GM06990 (cell line): ENCODE measurements at places on chromosomes 6 and 20.

DNA sequence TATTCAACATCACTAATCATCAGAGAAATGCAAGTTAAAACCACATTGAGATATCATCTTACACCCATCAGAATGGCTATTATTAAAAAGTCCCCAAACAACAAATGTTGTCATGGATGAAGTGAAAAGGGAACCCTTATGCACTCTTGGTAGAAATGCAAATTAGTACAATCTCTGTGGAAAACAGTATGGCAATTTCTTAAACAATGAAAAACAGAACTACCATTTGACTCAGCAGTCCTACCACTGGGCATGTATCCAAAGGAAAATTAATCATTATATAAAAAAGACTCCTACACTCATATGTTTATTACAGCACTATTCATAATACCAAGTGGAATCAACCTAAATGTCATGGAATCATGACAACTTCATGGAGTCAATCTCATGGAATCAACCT, 611.3 kb upstream of the GJE1 start:
- no peak for DNase-seq

GRCh38 chr6:124536157-124536841, 425.9 kb upstream of the RNF217 start:
- DNase-seq = no peak

GRCh38 chr6:56541030-56541600, 101.6 kb downstream of the DST start:
- DNase-seq = no peak

DNA sequence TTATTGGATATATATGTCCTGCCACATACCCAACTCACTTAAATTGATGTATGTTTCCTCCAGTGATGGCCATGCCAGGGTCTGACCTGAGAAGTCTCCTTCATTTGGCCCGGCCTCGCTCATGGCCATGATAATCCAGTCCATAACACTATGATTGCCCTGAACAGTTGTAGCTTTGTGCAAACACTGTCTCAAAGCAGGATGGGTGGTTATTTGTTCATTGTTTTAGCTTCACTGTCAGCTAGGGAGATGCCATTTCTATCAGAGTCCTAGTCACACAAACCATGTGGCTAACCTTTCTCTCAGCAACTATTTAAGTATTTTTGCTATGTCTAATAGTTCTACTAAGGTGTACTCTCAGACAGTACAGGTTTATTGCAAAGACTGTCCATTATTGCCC, 47.6 kb upstream of the ZNF337 start:
- no peak for DNase-seq

GRCh38 chr20:63565021-63565698, 8.9 kb downstream of the HELZ2 start:
- no peak for DNase-seq

DNA sequence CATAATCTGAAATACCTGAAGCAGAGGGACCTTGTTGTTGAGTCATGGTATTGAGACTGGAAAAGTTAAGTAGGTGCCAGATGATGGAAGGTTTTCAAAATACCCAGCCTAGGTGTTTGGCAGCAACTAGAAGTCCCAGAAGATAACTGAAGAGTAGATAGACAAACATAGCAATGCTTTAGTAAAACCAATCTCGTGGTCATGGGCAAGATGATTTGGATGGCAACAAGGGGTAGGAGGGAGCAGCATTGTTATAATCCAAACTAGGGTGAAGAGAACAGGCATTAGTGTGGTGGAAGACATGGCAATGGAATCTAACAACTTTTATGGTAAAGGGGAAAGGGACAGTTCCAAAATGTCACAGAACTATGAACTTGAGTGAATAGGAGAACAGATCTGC, 2.3 kb downstream of the FILIP1 start:
- no peak for DNase-seq

- no peak for DNase-seq
Observed at GRCh38 chr20:34243377-34243776, 2.2 kb downstream of the ASIP start.

- DNase-seq = no peak
Observed at GRCh38 chr6:106973018-106973835, 1.3 kb downstream of the CD24 start.

- DNase-seq = no peak
Observed at GRCh38 chr6:42896178-42896719, 16.8 kb downstream of the RPL7L1 start.

DNA sequence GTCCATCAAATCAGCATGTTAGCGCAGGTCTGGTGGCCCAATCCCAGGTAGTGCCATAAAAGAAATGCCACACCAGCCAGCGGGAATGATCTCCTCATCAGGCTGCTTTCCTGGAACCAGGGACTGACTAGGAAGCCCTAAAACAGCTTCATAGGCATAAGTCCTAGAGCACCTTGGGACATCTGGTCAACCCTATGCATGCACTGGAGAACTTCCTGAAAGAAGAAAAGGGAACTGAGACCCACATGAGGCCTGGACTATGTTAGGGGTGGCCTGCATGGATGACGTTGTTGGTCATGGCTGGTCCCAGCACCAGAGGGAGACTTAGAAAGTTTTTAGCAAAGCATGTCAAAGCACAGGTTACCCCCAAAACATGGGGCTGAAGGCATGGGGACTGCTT, 7.6 kb upstream of the KCNK16 start:
- DNase-seq = no peak

DNA sequence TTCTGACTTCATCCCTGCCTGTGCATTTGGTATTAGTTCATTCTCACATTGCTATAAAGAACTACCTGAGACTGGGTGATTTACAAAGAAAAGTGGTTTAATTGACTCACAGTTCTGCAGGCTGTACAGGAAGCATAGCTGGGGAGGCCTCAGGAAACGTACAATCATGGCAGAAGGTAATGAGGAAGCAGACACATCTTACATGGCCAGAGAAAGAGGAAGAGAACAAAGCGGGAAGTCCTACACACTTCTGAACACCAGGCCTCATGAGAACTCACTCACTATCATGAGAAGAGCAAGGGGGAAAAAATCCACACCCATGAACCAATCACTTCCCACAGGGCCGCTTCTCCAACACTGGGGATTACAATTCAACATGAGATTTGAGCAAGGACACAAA, 303.9 kb downstream of the CBLN4 start:
- DNase-seq = no peak

GRCh38 chr6:36678488-36679042, at the start of gene CDKN1A:
TSS of gene CDKN1A (plus strand) at chr6:36678714. CDS start at chr6:36684102, 5,388 bp downstream.
- peak; percentile 91 for DNase-seq

GRCh38 chr20:35226126-35226883, at the start of gene MMP24:
TSS of gene MMP24 (plus strand) at chr20:35226690. CDS start at chr20:35226739, 49 bp downstream.
- no peak for DNase-seq

- DNase-seq = no peak
Observed at GRCh38 chr6:166862287-166862977, 93.9 kb downstream of the RNASET2 start.

DNA sequence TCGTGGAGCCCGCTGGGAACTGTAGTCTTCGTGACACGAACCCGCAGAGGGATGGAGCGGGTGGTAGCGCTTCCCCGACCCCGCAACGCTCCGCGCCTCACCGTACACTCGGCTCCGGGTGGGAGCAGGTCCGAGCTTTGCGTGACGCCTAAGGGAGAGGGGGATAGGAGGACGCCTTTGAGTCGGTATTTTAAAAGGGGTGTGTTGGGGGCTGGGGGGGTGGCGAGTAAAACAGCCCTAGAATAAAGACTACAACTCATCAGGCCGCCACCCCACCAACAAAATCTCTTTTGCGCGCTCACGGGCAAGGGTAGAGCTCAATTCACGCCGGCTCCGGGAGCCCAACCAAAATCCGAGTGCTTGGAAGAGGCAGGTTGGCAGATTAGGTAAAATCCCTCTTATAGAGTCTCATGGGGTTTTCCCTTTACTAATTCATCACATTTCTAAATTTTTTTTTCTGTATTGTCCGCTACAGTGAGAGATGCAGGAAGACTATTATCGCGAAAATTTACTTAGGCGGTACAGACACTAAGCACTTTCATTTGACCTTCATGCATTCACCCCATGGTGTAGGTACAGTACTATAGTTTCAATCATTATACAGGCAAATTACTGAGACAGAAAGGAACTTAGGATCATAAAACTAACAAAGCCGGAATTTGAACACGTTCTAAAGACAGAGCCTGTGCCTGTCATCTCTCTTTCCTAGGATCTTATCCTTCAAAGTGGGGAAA, 706 bp upstream of the SNX14 start:
- no peak for DNase-seq

DNA sequence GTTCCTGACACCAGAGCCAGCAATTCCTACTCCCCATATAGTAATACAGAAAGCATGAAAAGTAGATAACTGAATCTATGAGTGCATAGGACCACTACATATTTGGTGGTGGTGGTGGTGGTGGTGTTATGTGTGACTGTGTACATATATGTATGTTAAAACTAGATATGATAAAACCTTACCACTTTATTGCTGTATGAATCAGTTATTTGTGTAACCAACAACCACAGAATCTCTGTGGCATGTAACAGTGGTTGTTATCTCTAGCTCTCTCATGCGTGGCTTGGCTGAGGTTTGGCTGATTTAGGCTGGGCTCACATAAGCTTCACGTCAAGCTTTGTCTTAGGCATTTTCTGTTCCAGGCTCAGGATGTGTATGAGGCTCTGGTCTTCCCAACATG, 55.7 kb downstream of the PLCB1 start:
- DNase-seq = peak; percentile 6

DNA sequence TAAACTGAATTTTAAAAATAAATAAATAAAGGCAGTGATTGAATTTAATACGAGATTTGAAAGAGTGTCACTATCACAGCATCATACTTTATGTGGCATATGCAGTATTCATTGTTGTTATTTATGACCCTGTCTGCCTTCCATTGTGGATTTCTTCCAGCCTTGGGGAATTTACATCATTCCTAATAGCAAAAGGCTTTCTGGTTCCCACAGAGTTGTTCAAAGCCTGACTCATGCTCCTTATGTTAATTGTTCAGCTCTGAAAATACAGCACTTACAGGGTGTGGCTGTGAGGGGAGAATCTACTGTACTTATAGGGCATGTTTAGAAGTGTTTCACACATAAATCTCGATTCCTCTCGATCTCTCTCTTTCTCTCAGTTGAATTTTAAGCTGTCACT, 54.4 kb downstream of the JAG1 start:
- no peak for DNase-seq

- DNase-seq = no peak
Observed at GRCh38 chr6:41074692-41075436, 2.1 kb downstream of the NFYA start.

DNA sequence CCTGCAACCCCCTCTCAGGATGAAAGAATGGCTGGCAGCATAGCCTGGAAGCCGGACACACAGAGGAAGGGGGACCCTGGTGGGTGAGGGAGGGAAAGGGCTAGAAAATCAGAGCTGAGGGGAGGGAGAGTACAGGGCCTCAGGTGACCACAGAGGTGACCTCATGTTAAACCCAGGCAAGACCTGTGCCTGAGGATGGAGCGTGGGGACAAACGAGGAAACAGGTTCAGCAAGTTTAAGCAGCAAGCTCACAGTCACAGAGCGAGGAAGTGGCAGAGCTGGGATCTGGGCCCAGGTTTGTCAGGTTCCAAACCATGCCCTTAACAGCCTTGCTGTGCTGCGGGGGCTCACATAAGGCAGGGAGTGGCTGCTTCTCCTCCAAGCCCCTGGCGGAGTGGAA, 4.0 kb upstream of the BPI start:
- DNase-seq = no peak

GRCh38 chr6:45613656-45614055, 235.9 kb upstream of the SUPT3H start:
- no peak for DNase-seq

GRCh38 chr6:291204-291696, 1.0 kb upstream of the DUSP22 start:
- no peak for DNase-seq

DNA sequence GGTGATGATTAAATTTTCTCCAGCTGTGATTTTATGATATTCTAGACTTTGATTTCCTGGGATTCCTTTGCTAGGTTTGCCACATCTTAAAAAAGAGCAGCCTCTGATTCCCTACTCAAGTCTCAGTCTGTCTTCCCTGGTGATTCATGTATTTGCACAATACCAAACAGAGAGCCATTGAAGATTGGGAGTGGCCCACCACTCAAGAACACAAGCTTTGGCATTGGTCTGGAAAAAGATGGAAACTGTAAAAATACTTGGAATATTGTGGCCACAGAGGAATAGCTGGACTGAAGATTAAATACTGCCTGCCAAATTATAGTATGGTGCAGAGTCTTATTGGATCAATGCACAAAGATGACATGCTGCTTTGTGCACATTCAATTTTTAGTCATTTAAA, 32.9 kb downstream of the PTCHD4 start:
- no peak for DNase-seq

DNA sequence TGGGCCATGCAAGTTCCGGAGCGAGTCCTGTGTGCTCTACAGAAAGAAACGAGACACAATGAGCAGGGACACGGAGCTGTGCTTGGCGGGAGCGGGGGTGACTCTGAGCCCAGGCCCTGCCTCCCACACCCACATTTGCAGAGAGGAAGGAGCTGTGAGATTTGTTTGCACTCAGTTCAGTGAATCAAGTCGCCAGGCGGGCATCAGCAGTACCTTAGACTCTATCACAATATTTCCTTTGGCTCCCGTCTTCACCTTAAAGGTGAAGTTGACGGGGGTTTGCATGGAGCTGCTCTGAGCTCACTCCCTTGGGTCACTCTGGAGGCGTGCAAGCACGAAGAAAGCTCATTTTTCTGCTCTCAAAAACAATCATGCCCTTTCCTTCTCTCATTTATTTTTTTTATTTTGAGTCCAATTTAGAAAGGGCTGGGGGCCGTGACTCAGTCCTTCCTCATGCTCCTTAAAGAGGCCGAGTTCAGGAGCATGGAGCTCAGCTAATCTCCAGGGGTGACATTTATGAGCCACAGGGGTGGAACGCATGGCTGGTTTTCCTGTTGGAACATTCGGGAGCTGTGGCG, 188.2 kb downstream of the NFATC2 start:
- no peak for DNase-seq

DNA sequence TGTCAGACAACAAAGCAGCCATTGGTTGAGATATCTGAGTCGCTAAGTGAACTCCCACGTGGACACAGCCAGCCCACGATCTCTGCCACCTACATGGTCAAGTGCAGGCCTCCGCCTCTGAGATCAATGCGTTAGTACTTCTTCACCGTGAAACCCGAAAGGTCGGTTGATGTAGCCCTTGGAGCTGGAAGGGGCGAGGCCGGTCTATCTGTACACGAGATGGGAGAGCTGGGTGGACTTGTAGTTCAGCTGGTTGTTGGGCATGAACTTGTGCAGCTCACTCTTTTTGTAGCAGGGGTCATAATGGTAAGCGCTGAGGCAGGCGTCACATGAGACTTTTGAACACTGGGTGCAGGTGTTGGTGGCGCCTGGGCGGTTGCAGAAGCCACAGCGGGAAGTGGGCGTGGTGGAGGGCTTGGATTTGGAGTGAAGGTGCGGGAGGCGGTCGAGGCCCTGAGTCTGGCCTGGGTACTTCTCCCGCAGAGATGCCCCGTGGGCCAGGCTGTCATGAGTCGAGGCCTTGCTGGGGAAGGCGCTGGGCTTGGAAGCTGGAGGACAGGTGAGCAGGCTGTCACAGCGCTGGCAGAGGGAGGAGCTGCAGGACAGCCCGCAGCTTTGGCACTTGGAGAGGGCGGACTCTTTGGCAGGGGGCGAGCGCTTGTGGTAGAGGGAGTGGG, 9.8 kb downstream of the SPATA2 start:
- no peak for DNase-seq
